ENCODE measurements at places on chromosomes 13 and 19.

DNA sequence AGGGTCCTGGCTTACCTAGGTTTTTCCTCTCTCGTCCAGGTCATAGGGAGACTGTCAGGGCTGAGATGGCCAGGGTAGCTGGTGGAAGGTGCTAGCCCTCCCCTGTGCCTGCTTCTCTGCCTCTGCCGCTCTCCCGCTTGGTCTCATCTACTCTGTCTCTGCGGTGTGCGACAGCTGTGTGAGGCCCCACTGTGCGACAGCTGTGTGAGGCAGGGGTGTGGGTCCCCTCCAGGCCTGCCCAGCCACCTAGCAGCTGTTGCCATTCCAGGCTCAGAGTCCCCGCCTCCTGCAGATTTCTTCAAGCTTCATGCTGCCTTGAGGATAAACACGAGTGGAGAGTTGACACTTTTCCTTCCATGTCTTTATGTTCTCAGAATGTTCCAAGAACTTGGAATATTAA lies 53.0 kb downstream of the ARHGEF7 start:
- DNase-seq, result no peak

- no peak for DNase-seq
Observed at GRCh38 chr19:45477713-45478453, 10.1 kb downstream of the FOSB start.

DNA sequence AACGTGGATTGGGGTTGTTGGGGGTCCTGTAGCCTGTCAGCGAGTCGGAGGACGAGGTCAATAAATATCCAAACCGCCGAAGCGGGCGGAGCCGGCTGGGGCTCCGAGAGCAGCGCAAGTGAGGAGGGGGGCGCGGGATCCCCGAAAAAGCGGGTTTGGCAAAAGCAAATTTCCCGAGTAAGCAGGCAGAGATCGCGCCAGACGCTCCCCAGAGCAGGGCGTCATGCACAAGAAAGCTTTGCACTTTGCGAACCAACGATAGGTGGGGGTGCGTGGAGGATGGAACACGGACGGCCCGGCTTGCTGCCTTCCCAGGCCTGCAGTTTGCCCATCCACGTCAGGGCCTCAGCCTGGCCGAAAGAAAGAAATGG lies 754 bp upstream of the SIX5 start:
- no peak for DNase-seq

DNA sequence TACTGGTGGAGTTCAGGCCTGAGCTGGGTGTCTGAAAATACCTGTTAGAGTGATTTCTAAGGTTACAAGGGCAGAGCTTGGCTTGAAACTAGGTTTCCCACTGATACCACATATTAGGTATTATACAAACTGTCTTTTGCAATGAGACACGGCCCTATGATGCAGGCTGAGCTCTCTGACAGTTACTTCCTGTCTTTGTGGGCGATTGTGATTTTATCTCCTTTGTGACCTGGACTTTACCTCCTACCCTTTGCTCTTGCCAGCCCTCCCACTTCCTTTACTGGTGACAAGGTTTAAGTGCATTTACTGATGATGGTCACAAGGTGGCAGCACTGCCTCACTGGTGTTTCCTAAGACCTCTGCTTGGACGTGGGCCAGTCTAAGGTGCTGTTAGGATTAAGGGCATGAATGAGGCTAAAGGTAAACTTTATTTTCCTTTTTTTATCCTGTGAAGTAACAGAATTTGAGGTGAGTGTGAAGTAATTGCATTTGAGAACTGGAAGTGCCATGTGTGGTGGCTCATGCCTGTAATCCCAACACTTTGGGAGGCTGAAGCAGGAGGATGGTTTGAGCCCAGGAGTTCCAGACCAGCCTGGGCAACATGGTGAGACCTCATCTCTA lies 7.7 kb upstream of the CXCL17 start:
- DNase-seq, result peak; percentile 18

DNA sequence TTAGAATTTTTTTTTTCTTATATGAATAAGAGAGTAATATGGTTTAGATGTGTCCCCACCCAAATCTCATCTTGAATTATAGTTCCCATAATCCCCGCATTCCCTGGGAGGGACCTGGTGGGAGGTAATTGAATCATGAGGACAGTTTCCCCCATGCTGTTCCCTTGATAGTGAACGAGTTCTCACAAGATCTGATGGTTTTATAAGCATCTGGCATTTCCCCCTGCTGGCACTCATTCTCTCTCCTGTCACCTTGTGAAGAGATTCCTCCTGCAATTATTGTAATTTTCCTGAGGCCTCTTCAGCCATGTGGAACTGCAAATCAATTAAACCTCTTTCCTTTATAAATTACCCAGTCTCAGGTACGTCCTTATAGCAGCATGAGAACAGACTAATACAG lies 205.7 kb downstream of the MYO16 start:
- DNase-seq, result no peak

- no peak for DNase-seq
Observed at GRCh38 chr13:50124536-50125303, 109.5 kb downstream of the KCNRG start.

DNA sequence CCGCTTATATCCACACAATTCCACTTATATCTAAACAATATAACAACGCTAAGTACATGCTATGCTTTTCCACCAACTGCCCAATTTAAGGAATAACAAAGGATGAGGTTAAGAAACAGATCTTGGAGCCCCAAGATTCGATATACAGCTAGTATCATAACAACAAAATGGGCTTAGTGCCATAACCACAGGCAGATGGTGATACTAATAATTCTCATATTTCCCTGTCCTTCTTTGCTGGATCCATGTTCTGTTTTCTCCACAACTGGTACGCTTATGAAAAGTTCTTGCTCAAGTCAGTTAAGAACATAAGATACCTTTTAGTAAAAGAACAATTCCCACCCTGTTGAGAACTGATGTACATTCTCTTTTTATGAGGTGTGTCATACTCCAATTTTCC lies 33.9 kb downstream of the CAB39L start:
- DNase-seq, result no peak

DNA sequence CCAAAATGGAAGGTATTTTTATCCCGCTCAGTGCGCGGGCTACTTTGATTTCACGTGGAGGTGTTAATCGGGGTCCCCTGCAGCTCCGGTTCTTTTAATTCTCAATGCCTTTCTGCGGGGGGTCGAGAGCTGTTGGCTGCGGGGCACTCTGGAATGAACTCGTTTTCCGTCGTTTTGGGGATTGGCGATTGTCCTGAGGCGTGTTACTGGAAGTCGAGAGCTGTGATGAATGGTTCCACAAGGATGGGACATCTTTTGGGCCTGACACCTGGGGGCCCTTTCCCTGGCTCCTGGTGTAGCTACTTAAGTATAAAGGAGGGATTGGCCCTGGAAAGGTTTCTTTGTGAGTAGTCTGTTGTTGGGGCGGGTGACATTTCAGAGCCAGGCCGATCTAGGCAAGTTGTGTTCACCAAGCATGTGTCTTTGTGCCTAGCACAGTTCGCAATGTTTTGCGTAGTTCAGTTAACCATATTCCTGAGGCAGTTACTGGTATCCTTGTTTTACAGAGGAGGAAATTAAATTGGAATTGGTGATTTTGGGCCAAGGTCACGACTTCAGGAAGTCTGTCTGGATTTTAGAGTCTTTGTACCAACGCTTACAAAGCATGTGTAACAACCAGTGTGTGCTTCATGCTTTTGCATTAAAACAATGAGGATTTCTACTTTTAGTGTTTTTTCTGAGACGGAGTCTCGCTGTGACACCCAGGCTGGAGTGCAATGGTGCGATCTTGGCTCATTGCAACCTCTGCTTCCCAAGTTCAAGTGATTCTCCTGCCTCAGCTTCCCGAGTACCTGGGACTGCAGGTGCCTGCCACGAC lies 846 bp downstream of the RPL13A start:
- DNase-seq, result no peak

DNA sequence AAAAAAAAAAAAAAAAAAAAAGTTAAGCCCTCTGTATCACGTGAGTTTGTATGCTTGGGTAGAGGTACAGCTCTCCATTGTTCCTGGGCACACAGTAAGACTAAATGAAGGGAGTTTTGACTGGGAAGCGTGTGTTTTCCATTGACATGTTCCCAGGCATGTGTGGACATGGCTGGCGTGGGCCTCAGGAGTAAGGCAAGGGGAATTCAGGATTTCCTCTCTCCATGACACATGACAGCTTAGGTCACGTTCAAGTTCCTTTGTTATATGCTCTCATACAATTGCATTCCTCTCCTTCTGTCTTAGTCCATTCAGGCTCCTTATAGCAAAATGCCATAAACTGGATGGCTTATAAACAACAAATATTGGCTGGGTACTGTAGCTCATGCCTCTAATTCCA lies 17.1 kb upstream of the MAP3K10 start:
- no peak for DNase-seq

DNA sequence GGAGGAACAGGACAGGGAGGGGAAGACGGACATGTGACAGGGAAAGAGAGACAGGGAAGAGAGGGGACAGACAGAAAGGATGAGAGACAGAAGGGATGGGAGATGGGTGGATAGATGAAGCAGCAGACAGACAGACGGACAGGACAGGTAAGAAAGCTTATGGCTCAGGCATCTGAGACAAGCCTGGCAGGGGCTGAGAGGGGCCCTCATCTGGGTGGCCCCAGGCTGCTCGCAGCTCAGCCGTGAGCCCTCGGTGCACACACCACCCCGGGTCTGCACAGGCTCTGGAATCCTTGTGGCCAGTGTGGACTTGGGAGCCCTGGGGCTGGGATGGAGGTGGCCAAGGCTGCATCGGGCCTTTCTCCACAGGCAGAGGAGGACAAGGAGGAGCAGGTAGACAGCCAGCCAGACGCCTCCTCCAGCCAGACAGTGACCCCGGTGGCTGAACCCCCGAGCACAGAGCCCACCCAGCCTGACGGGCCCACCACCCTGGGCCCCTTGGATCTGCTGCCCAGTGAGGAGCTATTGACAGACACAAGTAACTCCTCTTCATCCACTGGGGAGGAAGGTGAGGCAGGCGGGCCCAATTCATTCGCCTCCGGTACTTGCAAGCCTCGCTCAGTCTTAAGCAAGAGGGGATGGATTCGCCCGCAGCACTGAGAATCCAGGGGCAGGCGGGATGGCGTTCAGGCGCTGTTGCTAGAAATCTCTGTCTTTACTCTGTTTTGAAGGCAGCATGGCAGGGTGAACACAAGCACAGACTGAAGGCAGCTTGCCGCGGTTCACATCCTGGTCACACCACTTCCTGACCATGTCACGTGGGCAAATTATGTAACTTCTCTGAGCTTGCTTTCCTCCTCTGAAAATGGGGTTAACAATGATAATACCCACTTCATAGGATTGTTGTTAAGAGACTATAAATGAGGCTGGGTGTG lies 14.0 kb downstream of the GRAMD1A start:
- no peak for DNase-seq

- DNase-seq, result no peak
Observed at GRCh38 chr13:50484472-50485113, 358.9 kb downstream of the DLEU7 start.

DNA sequence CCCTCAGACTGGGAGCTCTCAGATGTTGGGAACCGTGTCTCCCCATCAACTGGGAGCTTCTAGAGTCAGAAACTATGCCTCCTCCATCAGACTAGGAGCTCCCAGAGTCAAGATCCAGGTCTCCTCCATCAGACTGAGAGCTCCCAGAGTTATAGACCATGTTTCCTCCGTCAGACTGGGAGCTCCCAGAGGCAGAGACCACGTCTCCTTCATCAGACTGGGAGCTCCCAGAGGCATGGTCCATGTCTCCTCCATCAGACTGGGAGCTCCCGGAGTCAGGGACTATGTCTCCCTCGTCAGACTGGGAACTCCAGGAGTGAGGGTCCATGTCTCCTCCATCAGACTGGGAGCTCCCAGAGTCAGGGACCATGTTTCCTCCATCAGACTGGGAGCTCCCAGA lies 10.0 kb downstream of the CEACAM16 start:
- DNase-seq, result no peak

DNA sequence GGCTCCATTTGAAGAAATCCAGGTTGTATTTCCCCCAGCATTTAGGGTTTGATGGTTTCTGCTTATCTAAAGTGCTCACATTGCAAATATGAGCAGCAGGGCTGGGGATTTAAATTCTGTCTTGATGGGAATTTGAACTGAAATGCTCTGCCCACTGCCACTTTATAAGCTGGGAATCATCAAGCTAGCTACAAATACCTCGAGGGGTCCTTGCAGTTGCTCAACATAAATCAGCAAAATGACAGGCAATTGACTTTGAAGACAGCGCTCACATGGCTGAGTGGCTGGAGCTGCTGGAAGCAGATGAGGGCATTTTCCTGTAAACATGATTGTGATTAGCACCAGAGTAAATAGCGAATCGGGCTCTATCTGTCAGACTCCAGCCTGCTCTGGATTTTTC lies 39.4 kb upstream of the MEDAG start:
- DNase-seq, result no peak

DNA sequence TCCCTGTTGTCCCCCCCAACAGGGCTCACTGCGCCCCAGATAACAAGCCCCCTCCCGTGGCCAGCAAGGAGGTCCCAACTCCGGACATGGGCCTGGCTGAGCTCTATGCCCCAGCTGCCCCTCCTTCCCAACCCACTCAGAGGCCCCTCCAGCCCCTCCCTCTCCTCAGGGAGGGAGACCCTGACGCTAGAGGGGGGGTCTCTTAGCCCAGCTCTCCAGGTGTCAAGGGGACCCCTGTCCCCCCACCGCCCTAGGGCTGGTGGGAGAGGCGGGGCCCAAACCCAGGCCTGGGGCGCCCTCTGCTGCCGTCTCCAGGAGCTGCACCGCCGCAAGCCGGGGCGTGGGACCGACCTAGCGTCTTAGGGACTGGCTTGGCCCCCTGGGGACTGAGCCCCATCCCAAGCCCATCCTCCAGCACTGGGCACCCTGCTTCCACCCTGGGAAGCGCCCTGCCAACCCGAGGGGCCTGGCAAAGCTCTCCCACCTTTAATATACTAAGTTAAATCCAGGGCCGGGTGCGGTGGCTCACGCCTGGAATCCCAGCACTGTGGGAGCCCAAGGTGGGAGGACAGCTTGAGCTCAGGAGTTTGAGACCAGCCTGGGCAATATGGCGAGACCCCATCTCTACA lies 1.4 kb downstream of the GRIN3B start:
- no peak for DNase-seq

DNA sequence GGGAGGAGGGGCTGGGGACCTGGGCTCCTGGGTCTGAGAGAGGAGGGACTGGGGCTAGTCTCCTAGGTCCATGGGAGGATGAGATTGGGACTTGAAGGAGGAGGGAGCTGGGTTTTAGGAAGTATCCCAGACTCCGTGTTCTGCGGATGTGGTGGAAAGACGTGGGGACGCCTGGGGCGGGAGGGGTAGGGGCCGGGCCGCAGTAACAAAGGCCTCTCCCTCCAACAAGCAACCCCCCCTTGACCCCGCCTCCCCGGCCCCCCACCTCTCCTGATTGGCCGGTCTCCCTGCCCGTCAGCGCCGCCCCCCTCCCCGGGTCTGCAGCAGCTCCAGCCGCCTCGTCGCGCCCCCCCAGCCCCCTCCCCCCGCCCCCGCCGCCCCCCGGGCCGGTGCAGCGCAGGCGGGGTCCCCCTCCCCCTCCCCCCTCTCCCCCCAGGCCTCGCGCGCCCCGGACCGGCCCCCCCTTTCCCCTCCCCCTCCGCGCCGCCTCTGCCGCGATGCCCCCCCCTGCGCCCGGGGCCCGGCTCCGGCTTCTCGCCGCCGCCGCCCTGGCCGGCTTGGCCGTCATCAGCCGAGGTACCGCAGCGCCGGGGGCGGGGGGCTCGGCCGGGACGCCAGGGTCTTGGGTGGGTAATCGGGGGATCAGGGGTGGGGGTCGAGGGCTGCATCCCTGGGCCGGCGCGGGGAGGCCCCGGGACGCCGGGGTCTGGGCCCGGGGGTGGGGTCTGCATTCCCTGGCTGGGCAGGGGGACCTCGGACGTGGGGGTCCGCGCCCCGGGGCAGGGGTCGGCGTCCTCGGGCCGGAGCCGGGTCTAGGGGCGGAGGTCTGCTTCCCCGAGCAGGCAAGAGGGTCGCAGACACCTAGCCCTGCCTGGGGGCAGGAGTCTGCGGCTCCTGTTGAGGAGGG lies at the start of gene IGLON5:
Gene IGLON5 (plus strand): TSS at position 294 of the 907 bp plus-strand sequence. CDS start 204 bp downstream, at position 498.
- DNase-seq, result no peak

Data from DMS 273 treated with DMSO at 0.1 percent for 48 hours (cell line).